ENCODE measurements at places on chromosomes 16 and 17.

- DNase-seq: peak; percentile 69
These were observed 4.6 kb upstream of the ATP2A1 start for GRCh38 chr16:28873543-28874201.

DNA sequence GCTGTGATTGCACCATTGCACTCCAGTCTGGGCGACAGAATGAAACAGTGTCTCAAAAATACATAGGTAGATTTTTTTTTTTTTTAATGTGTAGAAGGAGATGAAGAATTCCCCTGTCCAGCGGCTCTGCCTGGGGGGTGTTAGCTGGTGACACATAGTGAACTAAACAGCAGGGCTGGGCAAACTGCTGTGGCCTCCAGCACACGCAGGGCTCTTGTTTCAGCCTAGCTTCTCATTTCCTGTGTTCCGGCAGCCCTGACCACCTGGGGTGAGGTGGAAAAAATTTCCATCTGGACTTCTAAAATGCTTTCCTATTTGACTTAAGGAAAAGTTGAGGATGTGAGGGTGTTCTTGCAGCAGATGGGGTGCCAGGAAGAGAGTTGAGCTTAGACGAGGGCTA is 33.3 kb upstream of the RGS9 start:
- no peak for DNase-seq

GRCh38 chr17:73020110-73020509 is 72.4 kb downstream of the SLC39A11 start:
- DNase-seq: no peak

- DNase-seq: no peak
These were observed 11.5 kb downstream of the SMG6 start for GRCh38 chr17:2292100-2292499.

DNA sequence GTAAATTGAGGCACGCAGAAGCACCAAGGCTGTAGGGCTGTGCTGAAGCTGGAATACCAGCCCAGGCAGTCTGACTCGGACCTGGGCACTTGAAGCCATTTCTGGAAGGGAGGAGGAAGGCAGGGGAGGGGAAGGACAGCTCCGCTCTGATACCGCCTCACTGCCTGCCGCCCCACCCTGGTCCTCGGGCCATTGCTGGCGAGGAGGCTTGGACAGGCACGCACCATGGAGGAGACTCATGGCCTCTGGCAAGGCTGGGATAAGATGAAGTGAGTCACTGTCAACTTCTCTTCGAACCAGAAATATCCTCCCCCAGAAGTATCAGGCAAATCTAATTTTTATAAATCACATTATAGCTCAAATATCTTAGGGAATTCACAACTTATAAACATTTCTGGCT is 81.3 kb downstream of the SDK2 start:
- no peak for DNase-seq

DNA sequence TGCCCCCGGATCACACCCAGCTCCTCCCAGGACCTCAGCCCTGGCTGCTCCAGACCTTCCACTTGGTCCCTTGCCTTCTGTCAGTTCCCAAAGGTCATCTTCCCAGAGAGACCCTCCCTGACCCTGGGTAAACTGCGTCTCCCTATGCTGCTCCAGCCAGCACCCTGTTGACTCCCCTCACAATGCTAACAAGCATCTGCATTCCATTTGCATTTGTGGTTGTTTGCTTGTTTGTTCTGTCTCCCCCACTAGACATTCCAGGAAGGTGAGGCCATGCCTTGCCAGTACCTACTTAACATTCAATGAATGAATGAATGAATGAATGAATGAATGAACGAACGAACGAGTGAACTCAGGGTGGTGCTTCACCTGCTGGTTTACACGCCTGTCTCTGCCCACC is 171.2 kb downstream of the WSCD1 start:
- DNase-seq: no peak

DNA sequence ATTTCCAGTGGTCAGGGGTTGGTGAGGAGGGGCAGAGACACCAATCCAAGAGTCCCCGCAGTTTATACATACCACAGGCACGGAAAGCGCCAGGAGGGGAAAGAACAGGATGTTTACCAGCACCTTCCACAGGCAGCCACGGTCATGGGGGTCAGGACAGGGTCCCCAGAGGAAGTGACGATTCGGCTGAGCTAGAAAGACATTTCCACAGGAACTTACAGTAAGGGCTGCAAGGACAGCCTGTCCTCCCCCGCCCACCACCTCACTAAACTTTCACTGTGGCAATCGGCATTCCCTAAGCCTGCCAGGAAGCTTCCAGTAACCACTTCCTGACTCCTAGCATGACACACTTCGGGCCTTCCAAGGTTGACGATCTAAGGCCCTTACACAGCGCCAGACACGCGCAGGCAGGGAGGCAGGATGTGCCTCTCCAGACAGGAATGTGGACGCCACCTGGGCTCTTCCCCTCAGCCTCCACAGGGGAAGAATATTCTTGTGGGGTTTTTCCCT is 1.2 kb upstream of the MT2A start:
- DNase-seq: no peak

DNA sequence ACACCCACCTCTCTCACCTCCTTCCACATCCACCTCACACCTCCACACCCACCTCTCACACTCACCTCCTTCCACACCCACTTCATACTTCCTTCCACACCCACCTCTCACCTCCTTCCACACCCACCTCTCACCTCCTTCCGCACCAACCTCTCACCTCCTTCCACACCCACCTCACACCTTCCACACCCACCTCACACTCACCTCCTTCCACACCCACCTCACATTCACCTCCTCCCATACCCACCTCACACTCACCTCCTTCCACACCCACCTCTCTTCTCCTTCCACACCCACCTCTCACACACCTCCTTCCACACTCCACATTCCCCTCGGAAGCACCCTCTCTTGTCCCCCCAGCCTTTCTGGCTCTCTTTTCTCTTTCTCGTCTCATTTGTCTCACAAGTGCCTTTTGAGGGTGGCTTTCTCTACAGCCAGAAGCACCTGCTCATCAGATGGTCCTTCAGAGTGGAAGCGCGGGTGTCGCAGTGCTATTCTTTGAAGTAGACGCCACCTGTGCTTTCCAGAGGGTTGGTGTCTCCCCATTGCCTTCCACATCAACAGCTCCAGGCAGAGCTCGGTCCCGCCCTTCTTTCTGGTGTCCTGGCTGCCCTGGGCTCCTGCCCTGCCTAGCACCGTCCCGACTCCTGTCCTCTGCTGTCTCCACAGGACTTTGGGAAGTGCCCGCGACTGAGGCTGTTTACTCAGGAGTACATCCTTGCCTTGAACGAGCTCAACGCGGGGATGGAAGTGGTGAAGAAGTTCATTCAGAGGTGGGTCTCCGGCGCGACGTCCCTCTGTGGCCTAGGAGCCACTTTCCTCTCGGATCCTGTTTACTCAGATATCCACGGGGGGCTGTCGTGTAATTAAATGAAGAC is 109.4 kb upstream of the PLCG2 start:
- DNase-seq: no peak

DNA sequence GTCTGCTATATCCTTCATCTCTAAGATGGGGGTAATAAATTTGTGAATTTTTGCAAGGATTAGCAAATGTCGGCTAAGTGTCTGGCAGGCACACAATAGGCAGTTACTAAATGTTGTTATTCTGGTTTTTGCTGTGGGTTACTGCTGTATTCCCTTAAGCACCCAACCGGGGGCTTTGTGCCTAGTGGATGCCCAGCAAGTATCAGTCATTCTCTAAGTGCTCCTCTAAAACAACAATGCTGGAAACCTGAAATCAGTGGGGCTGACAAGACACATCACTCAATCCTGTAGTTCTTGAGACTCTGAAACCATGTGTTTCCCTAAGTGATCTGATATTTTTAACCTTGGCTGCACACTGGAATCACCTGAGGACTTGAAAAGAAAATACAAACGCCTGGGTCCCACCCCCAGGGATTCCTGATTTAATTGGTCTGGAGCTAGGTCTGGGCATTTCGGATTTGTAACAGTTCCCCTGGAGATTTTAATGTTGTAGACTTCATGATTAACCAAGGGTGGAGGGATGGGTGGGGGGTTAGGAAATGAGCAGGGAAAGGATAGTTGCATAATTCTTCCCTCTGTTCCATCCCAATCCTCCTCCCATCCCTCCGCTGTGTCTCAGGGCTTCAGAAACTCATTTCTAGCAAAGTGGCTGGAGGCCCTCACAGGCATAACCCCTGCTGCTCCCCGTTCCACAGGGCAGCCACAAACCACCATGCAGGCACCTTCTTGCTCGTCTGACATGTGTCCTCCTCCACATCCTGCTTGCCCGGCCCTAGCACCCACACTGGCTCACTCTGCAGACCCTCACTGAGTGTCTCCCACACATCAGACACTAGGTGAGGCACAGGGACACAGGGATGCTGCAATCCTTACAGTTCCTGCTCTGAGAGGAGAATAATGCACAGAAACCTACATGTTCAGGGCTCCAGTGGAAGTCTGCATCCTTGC is 61.7 kb upstream of the LYRM9 start:
- DNase-seq: no peak

GRCh38 chr17:64117981-64118979 is 11.7 kb downstream of the ERN1 start:
- DNase-seq: no peak

- no peak for DNase-seq
These were observed 8.5 kb upstream of the MEIOC start for GRCh38 chr17:44647736-44648135.

- peak; percentile 88 for DNase-seq
These were observed 37.2 kb upstream of the RGS9 start for GRCh38 chr17:65099941-65100315.

DNA sequence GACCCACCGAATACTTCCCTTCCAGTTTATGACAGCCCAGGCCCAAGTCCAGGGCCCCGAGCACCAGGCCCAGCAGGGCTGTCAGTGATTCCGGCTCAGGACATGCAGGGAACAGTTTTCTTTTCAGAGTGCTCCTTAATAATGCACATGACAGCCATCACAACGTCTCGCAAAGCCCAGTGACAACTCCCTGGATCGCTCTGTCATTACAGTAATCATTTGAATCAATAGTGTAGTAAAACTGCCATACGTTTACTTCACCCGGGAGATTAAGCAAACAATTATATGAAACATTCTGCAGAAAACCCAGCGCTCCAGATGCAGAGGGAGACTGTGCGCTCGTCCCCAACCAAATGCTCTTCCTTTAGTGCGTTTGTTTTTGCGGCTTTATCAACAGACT is 162.6 kb upstream of the CDH13 start:
- DNase-seq: no peak

DNA sequence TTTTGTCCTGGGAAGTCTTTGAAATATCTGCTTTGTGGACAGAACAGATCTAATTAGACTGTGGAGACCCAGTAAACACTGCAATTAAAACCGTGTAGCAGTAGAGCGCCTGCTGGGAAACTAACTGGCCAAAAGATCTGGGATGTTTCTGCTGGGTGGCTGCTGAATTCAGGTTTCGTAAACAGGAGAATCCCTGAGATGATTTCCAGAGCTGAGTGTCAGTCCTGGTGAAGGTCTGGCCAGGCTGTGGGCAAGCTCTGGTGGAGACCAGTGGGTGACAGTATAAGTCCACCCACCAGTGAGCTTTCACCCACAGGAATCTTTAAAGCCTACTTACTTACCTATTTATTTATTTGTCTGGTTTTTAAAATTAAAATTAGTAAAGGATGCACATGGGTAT is 257.2 kb downstream of the IRF8 start:
- no peak for DNase-seq

DNA sequence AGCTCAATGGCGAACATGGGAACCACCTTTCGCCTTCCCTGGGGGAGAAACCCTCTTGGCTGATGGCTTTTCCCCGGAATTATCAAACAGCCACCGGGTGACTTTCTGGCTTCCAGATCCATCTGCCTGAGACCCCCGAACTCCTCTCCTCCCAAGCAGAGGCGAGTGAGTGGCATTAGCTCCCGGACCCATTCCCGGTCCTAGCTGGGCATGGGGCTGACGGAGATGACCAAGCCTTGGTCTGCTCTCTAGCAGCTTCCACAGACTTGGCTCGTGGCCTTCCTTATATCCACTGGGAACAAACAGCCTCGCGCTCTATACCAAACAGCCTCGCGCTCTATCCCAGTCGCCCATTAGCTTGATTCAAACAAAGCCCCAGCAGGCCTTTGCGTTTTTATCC is 62.4 kb downstream of the CCDC182 start:
- no peak for DNase-seq

DNA sequence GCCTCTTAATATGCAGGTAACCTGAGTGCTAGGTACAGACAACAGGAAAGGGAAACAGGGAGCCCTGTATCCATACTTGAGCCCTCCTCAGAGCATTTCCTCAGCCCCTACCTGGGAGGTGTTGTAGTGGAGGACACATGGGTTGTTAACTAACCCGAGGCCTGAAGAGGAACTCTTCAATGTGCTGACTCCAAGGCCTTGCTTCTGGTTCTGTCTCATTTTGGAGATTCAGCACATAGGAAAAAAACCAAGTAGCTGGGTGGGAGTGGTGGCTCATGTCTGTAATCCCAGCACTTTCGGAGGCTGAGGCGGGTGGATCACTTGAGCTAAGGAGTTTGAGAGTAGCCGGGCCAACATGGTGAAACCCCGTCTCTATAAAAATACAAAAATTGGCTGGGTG is 24.8 kb downstream of the SNX11 start:
- DNase-seq: no peak

- no peak for DNase-seq
These were observed 31.1 kb downstream of the HEATR6 start for GRCh38 chr17:60047590-60047989.

GRCh38 chr16:58999762-59000161 is 265.6 kb upstream of the GOT2 start:
- DNase-seq: no peak

DNA sequence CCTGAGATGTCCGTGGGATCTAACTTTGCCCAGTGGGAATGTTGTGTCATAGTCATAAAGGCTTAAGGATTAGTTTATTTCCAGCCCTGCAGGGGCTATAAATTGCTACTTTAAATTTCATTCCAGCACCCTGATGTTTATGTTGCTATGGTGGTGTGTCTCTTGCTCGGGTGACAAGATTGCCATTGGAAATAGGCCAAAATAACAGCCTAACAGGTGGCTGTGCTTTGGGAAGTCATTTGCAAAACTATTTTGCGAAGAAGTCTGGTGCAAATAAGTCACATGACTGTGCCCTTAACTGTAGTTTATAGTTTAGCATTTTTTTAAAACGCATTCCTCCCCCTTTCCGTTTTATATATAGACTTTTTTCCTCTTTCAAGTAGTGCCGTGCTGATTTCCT is 23.1 kb downstream of the PITPNC1 start:
- no peak for DNase-seq

Data from activated naive CD4-positive, alpha-beta T cell treated with Interleukin-2 at 50 U/mL for 16 hours (primary cell).